ENCODE measurements at places on chromosomes 7 and 10.

DNA sequence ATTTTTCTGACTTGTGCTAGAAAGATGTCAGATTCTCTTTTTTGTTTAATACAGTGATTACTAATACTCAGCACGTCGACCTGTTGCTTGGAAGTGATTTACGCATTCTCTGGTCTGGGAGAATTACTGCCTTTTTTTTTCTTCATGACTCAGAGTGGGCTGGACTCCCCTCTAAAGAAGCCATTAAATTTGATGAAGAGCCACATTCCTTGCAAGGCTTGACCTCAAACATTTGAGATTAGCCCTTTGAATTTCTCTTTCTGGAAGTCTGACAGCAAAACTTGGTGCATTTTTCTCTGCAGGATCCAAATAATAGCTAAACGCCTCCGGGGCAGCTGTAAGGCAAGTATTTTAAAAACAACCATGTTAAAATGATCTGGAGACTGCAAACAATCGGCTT lies 171.6 kb downstream of the GALNT17 start:
- no peak for DNase-seq

DNA sequence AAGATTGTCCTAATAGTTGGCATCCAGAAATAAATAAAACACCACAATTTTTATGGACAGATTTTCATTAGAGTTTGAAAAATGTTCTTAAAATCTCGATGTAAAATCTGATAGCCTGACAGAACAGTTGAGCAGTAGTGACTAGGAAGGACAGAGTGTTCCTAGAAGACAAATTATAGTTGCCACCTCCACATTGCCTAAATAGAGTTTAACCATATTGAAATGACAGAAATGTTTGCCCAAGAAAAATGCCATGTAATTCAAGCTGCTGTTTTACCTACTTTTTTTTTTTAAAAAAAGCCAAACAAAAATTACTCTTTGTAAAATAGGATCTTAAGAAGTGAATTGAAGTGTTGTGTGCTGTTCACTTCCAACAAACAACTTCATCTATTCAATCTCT lies 8.9 kb upstream of the HERC4 start:
- DNase-seq = no peak

DNA sequence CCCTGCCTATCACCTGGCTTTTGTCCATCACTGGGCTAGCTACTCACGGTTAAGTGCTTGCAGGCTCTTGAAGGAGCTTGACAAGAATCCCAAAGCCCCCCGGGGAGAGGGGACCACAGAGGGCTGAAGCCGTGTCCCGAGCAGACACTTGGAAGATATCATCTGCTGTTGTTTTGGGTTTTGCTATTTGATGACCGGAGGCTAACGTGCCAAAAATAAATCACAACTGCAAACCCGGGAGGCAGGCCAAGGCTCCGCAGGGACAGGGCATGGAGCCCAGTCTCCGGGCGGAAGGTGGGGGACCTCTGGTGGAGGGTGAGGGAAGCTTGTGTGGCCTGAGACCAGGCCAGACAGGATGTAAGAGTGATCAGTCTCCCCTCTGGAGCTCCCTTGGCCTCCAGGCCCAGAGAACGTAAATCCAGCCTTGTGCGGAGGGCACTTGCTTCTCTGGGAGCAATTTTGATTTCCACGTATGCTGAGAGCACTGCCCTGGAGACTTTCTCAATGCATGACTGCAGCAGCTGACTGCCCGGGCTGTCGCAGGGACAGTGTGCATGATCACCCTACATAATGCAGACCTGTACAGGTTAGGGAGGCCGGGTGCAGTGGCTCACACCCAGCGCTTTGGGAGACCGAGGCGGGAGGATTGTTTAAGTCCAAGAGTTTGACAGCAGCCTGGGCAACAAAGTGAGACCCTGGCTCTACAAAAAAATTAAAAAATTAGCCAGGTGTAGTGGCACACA lies at the start of gene PHKG1:
TSS of gene PHKG1 (minus strand) at position 164 of the 743 bp plus-strand sequence. CDS start 4,011 bp downstream, outside the sequence.
- DNase-seq = no peak

DNA sequence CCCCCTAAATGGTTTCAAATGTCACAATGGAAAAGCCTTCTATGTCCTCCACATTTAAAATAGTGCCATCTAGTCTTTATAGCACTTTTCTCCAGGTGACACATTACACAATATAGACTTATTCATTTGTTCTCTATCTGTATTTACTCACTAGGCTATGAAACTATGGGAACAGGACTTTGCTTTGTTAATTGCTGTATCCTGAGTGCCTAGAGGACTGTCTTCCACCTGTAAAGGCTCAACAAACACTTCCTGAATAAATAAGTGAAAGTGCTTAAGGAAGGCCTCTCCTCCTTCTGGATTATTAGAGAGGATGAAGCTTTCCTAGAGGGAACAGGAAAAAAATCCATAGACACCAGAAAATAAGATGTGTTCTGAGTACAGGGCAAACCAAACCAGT lies 397.6 kb upstream of the LRRN3 start:
- no peak for DNase-seq

DNA sequence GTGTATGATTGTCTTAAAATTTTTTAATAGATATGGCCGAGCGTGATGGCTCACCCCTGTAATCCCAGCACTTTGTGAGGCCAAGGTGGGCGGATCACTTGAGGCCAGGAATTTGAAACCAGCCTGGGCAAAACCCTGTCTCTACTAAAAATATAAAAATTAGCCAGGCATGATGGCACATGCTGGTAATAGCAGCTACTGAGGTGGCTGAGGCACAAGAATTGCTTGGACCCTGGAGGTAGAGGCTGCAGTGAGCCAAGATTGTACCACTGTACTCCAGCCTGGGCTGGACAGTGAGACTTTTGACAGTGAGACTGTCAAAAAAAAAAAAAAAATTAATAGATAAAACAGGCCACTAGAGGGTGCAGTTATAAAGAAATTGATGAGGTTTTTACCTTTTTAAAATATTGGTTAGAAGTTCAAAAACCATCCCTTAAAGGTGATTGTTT lies 20.5 kb downstream of the NOM1 start:
- DNase-seq = no peak

- DNase-seq = no peak
These were observed 429.6 kb upstream of the VSTM2A start for GRCh38 chr7:54112567-54112966.

DNA sequence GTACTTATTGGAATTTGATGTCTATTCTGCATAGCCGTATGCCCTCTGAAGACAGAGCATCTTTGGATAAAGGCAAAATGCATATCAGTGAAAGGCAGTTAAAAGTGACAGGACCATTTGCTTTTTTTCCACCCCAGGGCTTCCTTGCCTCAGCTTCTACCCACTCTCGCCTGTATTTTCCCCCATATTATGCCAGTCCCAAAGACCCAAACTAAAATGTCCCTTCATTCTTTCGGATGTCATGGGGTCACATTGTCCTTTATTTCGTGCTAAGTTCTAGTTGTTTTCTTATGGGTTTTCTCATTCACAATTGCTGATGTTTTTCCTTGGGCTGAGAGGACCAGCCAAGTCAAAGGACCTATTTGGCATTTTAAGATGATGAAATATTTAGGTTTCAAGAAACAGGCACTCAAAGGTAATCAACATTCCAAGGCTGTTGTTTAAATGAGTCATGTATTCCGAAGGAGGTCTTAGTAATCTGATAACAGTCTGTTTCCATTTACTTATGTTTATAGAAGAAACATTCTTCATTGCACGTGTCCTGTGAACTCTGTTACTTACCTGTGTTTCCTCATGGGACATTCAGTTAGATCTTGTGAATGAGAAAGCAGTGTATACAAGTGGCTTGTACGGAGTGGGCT lies 74.1 kb downstream of the DNAH11 start:
- no peak for DNase-seq

DNA sequence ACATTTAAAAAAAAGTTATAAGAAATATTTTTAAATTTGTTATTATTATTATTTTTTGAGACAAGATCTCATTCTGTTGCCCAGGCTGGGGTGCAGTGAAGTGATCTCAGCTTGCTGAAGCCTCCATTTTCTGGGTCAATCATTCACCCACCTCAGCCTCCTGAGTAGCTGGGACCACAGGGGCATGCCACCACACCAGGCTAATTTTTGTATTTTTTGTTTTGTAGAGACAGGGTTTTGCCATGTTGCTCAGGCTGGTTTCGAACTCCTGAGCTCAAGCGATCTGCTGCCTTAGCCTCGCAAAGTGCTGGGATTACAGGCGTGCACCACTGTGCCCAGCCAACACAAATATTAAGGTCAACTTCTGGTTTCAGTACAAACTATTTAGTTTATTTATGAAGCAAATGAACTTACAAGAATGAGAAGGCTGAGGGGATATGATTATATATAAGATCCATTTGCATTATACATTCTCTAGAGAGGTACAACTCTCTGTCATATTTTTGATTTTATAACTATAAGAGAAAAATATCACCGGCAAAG lies 45.9 kb upstream of the FAM133B start:
- DNase-seq = no peak

DNA sequence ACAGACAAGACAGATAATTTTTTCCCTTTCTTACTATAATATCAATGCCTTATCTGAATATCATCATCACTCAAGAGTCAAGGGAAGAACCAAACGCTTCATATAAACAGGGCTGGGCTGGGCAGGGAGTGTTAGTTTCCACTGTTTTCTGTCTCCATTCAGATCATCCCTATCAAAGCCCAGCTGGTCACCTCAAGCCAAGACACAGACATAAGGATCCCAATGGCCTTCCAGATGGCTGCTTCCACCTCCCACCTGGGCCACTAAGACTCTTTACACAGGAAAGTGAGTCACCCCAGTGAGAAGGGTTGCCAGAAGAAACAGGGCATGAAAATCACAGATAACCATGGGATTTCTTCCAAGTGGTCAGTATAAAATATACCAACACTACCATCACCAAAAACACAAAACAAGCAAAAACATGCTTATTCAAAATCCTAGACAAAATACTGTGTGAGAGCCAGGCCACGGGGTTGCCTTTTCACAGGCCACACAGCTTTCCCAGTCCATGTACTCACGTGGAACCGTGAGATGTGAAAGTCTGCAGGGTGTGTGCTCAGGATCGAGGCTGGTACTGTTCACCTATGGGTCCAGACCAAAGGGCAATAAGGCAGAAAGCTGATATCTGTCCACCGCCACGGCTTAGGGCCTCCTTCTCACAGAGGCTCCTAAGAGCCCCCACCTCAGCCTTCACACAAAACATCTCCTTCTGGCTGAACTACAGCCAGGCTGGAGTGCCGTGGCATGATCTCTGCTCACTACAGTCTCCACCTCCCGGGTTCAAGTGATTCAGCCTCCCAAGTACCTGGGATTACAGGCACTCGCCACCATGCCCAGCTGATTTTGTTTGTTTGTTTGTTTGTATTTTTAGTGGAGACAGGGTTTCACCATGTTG lies 5.7 kb downstream of the PRSS1 start:
- no peak for DNase-seq

GRCh38 chr10:12975266-12975665 lies 26.2 kb downstream of the CCDC3 start:
- no peak for DNase-seq

DNA sequence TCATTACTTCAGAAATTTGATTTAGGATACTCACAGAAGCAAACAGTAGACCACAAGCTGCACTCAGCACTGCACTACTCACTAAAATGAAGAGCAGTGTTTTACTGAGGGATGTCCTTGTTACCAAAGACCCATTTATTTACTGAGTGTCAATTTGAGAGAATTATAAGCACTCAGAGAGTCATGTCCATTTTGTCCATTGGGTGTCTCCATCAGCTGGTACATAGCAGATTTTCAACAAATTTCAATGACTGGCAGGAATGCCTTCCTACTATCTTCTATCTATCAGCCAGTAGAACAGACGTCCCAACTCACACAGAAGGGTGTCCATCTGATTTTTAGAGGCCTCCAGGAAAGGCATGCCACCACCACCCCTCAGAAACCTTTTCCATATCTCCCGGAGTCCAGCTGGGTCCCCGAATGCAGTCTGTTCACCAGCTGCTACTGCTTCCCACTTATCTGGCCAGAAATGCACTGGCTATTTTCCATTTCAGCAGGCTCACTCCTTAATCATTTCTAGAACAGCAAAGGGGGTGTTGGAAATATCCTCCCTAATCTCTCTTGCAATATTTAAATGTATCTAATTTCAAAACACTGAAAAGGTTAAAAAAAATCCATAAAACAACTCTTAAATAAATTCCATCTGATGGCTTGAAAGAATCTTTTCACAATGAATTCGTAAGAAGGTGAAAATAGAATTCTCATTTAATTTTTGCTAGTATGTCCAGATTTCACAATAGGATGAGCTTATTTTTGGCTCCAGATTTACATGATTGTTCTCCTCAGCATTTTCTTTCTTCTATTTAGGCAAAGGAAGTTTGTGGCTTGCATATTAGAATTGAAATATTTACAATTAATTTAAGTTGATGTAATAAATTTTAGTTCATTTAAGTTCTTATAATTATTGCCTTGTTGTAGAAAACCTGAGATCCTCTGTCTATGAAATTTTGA lies 1164.0 kb upstream of the CELF2 start:
- no peak for DNase-seq

- no peak for DNase-seq
These were observed 76.2 kb upstream of the MYL10 start for GRCh38 chr7:101705331-101705730.

GRCh38 chr7:40551685-40552576 lies 417.1 kb downstream of the SUGCT start:
- DNase-seq = no peak

- DNase-seq = no peak
These were observed 191.3 kb upstream of the RHOBTB1 start for GRCh38 chr10:61135276-61135721.

GRCh38 chr7:29231671-29232232 lies 37.2 kb downstream of the CHN2 start:
- DNase-seq = no peak

DNA sequence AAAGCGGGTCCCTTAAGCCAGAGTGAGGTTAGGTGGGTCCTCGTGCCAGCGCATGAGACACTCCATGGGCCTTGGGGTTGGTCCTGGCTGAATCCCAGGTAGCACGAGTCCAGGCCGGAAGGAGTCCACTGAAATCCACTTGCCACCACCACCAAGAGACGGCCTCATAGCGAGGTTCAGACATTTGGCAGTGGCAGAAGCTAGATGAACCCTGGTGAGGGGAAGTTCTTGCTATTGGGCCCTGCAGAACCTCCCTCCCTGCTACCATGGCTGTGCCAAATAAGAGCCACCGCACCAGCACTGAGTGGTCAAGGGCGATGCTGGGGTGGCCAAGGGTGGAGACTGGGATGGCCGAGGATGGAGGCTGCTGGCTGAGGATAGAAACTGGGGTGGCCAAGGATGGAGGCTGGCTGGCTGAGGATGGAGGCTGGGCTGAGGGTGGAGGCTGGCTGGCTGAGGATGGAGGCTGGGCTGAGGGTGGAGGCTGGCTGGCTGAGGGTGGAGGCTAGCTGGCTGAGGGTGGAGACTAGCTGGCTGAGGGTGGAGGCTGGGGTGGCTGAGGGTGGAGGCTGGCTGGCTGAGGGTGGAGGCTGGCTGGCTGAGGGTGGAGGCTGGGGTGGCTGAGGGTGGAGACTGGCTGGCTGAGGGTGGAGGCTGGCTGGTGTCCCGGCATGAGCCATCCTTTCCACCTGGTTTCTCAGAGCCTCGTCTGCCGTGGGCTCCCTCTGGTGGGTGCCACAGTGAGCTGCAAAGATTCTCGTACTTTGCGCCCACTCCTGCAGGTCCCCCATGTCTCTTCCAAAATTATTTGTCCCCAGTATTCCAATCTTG lies 88.2 kb downstream of the ELFN1 start:
- DNase-seq = peak; percentile 12

Data from CD4-positive, alpha-beta T cell treated with Interleukin-6 for 4 hours (primary cell).